ENCODE measurements at places on chromosomes 7 and 10. TPM values are rescaled to one million over a fixed set of nuclear protein-coding genes. Genes with fewer than 3 reads are reported as not detected.

DNA sequence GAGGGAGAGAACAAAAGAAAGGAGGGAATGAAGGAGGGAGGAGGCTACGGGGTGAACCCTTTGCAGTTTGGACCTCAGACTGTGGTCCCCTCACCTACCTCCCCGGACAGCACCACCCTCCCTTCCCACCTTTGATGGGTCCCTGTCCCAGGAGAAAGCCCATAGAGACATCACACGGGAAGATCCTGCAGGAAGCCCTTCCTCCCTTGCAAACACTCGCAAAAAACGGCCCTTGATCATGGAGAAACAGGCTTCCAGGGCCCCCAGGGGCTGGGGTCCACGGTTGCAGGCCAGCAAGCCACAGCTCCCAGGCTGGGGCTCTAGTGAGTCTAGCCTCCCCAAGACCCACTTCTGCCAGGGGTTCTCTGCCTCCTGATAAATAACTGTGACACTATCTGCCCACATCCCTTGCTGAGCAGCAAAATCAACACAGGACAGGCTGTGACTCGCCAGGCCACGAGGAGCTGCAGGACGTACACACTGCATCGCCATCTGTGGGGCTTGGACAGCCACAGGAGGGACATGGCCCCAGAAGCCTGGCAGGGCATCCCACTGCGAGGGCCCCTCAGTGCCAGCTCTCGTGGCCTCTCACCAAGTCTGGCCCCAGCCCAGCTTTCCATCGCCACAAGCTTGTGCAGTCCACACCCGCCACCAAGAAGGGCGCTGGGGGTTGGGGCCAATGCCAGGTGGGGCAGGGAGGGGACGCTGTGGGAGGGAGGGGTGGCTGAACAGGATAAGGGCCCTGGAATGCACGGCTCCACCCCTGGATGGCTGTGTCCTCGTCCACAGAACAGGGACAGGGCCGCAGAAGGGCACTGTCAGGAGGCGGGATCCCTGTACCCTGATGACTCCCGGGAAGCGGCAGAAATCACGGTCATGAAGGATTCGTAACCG, 34.2 kb downstream of the PDGFA start:
- peak; percentile 62 for DNase-seq

GRCh38 chr7:32093415-32094408, 23.5 kb upstream of the PDE1C start:
- peak; percentile 73 for DNase-seq

DNA sequence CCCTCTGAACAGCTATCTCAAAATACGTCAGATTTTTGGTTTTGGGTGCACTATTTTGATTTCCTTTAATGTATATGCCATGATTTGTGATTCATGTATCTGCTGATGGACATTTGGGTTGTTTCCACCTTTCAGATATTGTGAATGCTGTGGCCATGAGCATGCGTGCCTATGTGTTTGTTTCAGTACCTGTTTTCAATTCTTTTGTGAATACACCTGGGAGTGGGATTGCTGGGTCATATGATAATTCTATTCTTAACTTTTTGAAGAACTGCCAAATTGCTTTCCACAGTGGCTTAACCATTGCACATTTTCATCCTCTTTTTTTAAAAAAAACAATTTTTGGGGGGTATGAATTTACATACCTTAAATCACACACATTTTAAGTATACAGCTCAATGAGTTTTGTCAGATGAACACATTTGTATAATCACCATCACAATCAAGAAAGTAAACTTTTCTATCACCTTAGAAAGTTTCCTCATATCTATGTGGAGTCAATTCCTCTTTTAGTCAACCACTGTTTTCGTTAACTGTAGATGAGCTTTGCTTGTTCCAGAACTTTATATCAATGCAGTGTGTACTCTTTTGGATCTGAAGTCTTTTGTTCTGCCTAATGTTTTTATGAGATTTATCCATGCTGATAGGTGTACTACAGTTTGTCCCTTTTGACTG, 36.9 kb downstream of the CYP26A1 start:
- DNase-seq = no peak

DNA sequence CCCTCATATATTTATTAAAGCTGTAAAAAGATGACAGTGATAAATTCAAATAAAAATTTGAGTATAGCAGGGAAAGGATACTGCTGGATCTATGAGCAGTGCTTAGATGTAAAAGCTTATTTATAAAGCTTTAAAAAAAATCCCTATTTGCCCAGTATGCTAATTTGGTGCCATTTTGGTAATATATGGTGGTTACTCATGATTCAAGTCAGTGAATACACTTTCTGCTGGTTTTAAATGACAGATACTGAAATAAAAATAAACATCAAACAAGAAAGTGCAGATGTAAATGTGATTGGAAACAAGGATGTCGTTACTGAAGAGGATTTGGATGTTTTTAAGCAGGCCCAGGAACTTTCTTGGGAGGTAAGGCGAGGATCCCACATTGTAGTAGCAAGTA, 134.4 kb upstream of the SAMD8 start:
- no peak for DNase-seq

DNA sequence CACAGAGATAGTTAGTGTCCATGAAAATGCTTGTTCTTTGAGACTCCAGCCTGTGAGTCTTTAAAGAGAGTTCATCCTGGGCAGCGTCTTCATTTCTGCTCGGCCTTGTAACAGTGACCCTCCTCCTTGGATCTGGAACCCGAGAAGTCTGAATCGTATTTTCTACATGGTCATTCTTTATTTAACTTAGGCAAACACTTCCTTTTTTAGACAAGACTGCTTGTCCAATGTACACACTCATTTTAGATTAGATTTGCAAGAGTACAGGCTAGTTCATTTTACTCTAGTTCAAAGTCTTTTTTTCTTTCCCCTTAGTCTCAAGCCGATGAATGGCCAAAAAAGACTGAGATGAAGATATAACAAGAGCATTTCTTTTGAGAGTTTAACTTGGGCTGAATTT, 133.5 kb downstream of the CHN2 start:
- no peak for DNase-seq

GRCh38 chr10:47402641-47403301, 18.7 kb upstream of the ZNF488 start:
- DNase-seq = peak; percentile 52

GRCh38 chr7:124420367-124420766, 345.2 kb downstream of the GPR37 start:
- no peak for DNase-seq

Gene JCAD
- 30.4 TPM for total RNA-seq

Gene ADAMTS14
- 0.10 TPM for total RNA-seq

Gene ADIRF
- total RNA-seq = 41.8 TPM

All from left ventricle myocardium superior (tissue), 1 donor.